ENCODE measurements at places on chromosomes 6 and 20.

GRCh38 chr6:109300874-109301273, 81.4 kb downstream of the CD164 start:
- DNase-seq, result no peak

GRCh38 chr6:56772737-56773184, 130.1 kb upstream of the DST start:
- DNase-seq, result no peak

DNA sequence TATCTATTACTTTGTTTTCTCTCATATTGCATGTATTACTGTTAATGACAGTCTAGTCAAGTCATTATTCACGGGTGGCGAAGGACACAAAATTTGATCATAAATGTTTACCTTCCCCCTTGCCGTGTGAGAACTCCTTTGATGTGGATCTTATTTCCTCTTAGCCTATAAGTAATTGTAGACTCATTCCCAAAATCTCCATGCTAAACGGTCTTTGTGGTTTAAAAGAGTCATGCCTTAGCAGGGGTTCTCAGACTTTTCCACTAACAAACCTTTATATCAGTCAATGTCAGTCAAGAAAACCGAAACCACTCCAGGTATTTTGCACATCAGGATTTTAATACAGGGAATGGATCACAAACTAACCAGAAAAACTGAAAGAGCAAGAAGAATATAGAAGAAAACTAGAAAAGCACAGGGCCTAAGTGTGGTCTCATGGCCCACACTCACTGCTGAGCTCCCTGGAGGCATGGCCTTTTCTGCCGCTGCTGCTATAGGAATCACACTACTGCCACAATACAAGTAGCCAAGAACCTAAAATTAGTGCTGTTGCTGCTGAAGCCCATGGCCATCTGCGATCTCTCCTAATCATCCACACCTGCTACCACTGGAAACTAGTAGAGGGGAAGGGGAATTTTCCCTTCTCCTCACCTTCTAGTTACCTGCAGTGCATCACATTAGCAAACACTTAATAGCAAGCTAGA, 186.0 kb upstream of the POU3F2 start:
- DNase-seq, result no peak

- no peak for DNase-seq
Observed at GRCh38 chr6:98627129-98627775, 207.1 kb upstream of the POU3F2 start.

DNA sequence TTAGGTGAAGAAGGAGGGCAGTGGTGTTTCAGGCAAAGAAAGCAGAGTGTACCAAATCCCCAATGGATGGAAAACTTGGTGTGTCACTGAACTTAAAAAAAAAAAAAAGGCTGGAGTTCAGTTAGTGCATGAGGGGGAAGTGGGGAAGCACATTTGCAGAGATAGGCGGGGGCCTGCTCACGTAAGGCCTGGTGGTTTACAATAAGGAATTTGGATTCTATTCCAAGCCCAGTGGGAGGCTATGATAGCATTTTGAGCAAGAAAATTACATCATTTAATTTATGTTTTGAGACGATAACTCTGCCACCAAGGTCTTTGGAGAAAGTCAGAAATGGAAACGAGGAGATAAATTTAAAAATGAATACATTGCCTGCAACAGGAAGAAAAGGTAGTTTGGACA, 225.5 kb downstream of the EYA4 start:
- no peak for DNase-seq

- no peak for DNase-seq
Observed at GRCh38 chr6:2839982-2840748, 1.5 kb downstream of the SERPINB1 start.

DNA sequence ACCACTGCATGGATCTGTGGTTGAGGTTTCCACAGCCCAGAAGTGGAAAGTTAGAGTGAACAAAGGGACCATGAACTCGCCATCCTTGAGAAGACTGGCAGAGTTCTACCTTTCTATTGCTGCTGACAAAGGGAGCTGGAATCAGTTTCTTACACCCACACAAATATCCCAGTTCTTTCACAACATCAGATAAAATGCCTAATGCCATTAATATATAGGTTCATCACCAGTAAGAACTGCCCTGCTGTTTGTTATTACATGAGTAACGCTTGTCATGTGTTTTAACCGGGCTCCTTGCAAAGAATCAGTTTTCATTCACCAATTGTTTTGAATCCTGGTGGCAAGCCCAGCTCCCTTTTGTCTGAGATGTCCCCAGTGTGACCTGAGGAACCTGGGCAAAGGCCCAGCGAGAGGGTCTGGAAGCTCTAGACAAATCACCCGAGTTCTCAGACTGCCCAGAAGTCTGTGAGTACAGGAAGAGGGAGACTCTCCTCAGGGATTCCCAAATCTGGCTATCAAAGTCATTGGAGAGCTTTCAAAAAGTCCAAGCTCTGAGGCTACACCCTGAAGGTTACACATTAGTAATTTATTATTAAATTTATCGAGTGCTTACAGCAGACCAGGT, 7.5 kb upstream of the CD164 start:
- DNase-seq, result no peak

DNA sequence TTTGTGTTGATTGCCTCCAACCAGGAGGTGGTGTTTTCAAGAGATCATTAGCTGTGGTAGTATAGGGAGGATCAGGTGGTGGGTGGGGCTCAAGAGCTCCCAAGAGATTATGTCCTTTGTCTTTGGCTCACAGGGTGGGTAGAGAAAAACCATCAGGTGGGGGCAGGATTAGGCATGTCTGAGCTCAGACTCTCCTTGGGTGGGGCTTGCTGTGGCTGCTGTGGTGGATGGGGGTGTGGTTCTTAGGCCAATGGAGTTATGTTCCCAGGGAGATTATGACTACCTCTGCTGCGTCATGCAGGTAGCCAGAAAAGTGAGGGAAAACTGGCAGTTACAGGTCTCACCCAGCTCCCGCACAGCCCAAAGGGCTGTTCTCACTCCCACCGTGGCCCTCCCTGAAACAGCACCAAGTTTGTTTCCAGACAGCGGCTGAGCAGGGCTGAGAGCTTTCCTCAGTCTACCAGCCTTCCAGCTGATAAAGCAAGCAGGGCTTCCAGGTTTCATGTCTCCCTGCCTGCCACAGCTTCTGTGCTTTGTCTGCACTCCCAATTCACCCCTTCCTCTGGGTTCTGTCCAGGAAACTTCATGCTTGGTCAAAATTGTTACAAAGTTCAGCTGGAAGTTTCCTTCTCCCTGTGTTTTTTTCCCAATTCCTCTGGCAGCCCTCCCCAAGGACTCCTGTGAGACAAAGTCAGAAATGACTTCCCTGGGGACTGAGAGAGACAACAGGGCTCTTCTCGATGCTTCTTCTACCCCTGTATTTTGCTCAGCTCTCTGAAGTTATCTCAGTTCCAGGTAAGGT, 481.1 kb upstream of the MAN1A1 start:
- DNase-seq, result no peak

DNA sequence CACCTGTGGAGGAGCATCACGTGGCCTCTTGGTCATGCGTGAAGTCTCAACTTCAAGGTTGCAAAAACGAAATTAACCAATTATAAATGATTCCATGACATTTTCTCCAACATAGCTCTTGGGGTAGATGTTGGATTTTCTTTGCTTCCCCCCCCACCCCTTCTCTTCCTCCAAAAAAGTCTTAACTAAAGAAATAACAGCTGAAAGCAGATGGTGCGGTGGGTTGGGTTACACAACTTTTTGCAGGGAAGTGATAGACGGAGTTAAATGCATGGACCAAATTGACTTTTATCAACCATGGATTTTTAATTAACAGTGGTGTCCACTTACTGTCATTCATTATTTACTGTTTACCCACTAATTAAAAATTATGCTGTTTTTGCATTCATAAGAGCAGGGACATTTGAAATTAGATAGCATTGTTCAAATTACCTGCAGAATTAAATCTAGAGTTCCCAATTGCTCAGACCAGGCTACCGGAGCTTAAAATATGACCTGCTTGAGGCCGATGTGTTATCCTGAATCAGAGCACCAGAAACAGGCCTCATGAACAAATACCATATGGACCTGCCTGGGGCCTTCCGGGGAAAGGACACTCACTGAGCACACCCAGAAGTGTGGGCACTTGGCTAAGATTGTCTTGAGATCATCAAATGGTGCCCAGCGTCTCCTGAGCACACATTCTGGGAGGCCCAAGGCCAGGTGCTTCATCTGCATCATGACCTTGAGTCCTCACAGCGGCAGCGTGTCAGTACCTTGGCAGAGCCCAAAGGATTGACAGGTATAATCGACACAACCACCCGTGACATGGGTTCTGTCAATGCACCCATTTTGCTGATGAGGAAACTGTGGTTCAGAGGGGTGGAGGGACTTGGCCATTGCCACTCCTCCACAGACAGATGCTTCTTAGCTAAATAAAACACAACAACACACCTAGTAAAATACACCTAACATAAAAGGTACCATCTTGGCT, 41.5 kb downstream of the APCDD1L start:
- no peak for DNase-seq

GRCh38 chr6:81384921-81385320, 367.6 kb downstream of the TENT5A start:
- DNase-seq, result no peak

DNA sequence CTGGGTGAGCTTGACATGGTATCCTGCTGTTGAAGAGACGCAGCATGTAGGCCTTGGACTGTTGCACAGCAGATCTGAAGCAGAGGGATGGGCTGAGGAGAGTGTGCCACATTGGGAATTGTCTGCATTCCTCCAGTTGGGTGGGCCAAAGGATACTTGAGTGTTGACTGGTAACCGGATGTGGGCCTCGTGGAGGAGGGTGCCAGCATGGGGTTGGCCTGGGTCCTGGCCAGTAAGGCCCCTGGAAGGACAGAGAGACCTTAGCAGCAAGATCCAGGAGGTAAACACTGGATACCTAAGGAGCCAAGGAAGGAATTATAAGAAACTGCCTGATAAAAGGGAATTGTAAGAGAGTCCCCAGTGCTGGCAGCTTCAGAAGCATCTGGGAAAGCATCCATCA, 76.9 kb downstream of the FIG4 start:
- no peak for DNase-seq

GRCh38 chr20:61760321-61760720, 305.4 kb downstream of the TAF4 start:
- no peak for DNase-seq

- no peak for DNase-seq
Observed at GRCh38 chr6:85464722-85465150, 14.9 kb downstream of the NT5E start.

GRCh38 chr6:150599199-150600009, at the start of gene PLEKHG1:
TSS of gene PLEKHG1 (plus strand) at chr6:150599885. CDS start at chr6:150733682, 133,797 bp downstream.
- peak; percentile 75 for DNase-seq

- no peak for DNase-seq
Observed at GRCh38 chr20:9498322-9498721, 16.1 kb upstream of the LAMP5 start.

DNA sequence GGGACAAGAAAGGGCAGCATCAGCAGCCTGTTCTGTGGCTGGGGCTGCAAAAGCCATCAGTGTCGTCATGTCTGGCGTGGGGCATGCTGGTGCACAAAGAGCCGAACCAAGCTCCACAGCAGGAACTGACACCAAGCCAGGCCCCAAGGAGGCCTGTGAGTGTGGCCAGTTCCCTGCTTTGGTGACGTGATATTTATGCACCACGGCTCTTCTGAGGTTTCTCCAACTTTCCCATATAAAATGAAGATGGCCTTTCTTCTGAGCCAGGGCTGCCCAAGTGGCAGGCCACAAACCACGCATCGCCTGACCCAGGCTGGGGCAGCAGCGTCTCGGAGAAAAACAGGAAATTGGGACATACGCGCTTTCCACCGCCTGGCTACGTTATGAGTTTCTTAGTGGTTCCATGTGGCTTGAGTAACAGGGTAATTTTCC, 109.9 kb downstream of the RIN2 start:
- DNase-seq, result peak; percentile 16

DNA sequence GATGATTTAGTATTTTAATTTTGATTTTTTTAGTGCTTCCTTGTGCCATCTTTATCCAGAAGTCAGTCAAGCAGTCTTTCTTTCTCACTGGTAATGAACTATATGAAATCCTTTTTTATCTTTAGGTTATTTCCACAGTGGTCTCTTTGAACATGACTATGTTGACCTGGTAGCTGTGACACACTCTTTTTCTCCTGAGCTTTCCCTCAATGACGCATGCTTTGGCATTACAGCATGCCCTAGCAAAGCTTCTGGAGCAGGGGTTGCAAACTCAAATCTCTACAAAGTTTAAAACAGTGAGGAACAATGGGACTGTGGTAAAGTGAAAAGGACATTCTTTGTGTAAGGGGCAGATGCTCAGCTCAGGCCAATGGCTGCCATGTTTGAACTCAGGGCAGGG, 4.5 kb upstream of the PLAGL1 start:
- DNase-seq, result no peak

GRCh38 chr6:73691512-73691911, 4.5 kb upstream of the CD109 start:
- DNase-seq, result no peak

GRCh38 chr6:3829285-3829684, 19.9 kb upstream of the FAM50B start:
- DNase-seq, result no peak

GRCh38 chr6:163983679-163984078, 569.2 kb downstream of the QKI start:
- no peak for DNase-seq

GRCh38 chr6:73207221-73207837, 18.0 kb downstream of the KHDC1L start:
- DNase-seq, result no peak

DNA sequence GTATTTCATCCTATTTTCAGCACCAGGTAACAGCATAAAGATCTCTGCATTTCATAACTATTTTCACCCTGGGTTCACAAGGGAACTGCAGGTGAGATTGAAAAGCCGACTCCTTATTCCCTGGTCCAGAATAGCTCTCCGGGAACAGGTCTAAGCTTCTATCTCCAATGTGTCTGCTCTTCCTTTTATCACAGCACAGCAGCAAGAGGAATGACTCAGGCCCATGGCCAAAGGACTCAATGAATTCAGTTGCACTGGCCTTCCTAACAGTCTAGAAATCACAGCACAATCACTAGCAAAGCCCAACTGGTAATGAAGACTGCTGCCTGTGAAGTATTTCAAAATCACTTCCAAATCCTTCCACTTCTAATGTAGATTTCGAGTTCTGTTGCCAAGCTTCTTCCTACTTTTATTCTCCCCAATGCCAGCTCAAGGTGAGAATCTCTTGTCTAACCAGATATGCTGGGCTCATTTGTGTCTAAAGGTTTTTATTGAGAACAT, 30.7 kb downstream of the HMGN3 start:
- no peak for DNase-seq

DNA sequence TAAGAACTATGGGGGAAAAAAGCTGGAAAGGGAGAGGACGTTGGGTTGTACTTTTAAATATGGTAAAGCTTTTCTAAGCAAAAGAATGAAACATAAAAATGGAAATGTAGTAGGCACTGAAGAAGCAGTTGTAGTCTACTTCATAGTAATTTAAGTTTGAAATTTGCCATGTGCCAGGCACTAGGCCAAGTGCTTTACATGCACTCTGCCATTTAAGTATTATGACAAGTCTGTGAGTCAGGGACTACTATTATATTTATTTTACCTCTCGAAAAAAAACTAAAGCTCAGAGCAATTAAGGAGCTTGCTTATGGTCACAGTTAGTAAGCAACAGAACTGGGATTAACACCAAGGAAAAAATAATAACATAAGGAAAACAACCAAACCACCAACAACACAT, 257.8 kb downstream of the GMDS start:
- DNase-seq, result no peak

- DNase-seq, result no peak
Observed at GRCh38 chr6:129996387-129996786, 22.0 kb upstream of the L3MBTL3 start.
